ENCODE measurements at places on chromosomes 12 and 14. TPM values are rescaled to one million over a fixed set of nuclear protein-coding genes. Genes with fewer than 3 reads are reported as not detected.

DNA sequence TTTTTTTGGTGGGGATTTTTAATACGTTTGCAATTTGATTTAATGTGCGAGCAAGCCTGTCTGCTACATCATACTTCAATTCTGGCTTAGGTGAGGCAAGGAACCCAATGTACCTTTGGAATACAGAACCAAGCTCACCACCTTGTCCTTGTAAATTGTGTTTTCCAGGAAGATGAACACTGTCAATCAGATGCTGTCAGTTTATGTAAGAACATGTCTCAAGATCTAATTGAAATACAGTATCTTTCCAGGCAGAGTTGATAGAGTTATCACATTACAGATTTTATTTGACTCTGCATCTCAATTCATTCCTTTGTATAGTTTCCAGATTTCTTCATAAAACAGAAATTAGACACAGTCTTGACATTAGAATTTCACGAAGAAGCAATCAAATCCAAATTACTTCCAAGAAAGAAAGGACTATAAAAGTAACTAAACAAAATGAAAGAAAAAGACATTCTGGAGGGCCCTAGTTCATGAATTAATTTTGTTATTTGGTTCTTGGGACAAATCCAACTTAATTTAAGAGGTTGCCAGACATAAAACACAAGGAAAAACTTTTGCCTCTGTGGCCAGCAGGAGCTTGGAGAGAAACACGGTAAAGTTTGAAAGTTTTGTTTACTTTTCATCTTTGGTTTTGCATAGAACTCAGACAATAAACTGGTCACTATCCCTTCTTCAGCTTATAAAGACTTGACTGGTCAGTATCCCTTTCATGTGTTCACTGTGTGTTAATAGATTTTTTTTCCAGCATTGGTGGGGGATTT lies 16.4 kb upstream of the MED13L start:
- no peak overlapping the region for H3K4me3 ChIP-seq
- no peak for DNase-seq
- H3K27me3 ChIP-seq, result no peaks in the 10 kb centered on the region
- no peak overlapping the region for H3K27ac ChIP-seq

DNA sequence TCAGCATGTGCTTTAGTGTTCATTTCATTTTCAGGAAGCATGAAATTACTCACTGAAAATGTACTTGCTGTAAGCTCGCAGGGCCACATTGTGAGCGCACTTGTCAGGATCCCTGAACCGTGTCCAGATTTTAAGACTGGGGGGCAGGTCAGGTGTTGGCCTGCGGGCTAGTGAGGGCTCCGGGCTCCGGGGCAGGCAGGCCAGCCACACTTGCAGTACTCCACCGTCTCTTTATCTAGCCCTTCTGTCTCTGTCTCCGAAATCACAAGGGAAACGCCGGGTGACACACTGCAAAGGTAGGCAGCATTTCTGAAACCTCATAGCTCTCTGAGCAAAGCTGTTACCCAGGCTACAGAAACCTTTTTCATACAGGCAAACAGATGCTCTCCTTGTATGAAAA lies 98.7 kb downstream of the EML1 start:
- H3K27ac ChIP-seq, result no peak overlapping the region
- H3K36me3 ChIP-seq, result no peaks in the 10 kb centered on the region
- H3K4me1 ChIP-seq, result no peaks in the 10 kb centered on the region
- H3K27me3 ChIP-seq, result peaks cover 2% of the 10 kb centered on the region
- no peak overlapping the region for H3K4me3 ChIP-seq

DNA sequence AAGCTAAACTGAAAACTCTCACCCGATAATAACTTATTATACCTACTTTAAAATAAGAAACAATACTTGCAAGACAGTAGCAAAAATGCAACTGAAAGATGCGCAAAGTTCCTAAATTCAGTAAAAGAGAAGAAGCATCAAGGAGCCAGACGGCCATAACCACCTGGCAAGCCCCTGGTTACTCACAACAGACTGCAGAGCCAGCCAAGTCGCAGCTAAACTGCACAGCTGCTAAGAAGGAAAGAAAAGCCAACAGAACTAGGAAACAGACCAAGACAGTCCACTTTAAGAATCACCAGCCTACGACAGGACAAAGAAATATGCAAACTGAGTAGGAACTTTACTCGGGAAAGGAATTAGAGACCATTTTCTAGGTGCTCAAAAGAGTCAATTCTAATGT lies 127.9 kb downstream of the TMTC1 start:
- no peaks in the 10 kb centered on the region for H3K4me1 ChIP-seq
- no peaks in the 10 kb centered on the region for H3K36me3 ChIP-seq
- H3K27me3 ChIP-seq, result no peaks in the 10 kb centered on the region
- no peak overlapping the region for H3K27ac ChIP-seq
- DNase-seq, result no peak
- H3K4me3 ChIP-seq, result no peak overlapping the region

SIRT4 gene
- 1.2 TPM for total RNA-seq

Data from HFFc6 (cell line).